ENCODE measurements at places on chromosomes 6 and 20.

DNA sequence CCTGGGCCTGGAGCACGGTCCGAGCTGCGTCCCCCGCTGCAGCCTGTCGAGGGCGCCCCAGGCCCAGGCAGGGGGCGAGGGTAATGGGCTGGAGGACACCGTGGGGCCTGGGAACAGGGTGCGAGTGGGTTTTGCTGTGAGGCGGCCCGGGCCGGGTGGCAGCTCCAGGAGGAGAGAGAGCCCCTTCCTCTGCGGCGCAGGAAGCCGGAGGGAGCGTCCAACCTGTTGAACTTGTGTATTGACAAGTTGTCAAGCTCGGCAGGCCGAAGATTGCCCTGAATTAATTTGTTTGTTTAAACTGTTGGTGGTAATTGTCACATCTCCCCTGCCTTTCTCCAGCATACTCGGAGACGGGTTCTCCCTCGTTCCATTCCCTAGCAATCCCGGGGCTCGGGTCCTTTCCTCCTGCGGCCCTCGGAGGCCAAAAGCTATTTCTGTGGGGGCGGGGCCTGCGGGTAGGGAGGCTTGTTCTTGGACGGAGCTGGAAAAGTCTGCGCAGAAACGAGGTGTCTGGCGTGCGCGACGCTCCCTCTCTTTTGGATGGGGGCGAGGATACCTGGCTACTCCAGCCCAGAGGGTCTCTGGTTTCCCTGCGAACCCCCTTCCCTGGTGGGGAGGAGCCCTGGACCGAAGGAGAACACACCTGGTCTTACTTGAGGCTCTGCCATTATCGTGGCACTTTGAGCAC, 9.9 kb downstream of the NR2E1 start:
- DNase-seq: no peak

DNA sequence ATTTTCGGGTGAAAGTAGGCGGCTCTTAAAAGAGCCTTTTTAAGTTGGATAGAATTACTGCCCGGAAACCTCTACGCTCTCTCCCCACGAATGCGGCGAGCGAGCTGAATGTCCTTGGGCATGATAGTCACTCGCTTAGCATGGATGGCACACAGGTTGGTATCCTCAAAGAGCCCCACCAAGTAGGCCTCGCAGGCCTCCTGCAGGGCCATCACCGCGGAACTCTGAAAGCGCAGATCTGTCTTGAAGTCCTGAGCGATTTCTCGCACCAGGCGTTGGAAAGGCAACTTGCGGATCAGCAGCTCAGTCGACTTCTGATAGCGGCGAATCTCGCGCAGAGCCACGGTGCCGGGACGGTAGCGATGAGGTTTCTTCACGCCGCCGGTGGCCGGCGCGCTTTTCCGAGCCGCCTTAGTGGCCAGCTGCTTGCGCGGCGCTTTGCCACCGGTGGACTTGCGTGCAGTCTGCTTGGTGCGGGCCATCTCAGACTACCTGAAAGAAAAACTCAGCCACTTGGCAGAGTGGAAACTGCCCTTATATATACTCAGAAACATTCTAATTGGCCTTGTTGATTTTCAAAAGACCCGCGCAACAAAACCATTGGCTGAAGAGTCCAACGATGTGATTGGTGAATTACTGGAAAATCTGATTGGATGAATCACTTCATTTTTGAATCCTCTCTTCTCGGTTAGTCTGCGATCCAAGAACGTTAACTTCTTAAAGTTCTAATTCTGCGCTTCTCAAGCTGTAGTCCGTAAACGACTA, 93.9 kb upstream of the BTN3A2 start:
- peak; percentile 93 for DNase-seq

DNA sequence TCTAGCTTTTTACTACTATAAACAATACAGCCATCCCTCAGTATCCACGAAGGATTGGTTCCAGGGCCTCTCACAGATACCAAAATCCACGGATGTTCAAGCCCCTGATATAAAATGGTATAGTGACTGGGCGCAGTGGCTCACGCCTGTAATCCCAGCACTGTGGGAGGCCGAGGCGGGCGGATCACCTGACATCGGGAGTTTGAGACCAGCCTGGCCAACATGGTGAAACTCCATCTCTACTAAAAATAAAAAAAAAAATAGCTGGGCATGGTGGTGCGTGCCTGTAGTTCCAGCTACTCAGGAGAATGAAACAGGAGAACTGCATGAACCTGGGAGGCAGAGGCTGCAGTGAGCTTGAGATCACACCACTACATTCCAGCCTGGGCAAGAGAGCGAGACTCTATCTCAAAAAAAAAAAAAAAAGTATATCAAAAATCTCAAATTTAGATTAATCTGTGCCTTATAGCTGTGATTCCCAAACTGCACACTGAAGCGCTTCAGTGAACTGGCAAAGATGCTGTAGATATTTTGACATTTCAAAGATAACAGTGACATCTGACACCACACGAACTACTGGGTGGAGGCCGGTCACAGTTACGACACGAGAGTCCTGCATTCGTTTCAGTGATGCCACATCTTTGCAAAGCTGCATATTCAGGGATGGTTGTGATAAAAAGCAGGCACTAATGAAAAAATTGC, 38.3 kb downstream of the MRS2 start:
- no peak for DNase-seq

- DNase-seq: no peak
Observed at GRCh38 chr20:47907031-47907675, 121.9 kb upstream of the SULF2 start.

DNA sequence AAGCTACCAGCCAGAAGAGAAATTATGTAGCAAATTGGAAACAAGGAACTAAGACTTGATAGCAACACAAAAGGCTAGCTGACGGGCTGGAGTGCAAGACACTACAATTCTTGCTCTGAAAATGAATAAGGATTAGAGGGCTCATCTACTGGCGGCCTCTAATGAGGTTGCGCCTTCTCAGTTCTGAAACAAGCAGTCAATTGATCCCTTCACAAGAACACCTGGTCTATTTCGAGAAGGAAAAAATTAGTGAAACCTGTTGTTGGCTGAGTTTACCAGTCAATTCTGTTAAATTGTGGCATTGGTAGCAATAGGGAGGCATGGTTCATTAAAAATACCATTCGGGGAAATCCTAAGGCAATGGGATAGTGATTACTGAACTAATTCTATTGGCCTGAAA, 74.8 kb upstream of the JARID2 start:
- no peak for DNase-seq
